OCI-LY7 (cell line): ENCODE measurements at places on chromosomes 6 and 20. TPM values are rescaled to one million over a fixed set of nuclear protein-coding genes. Genes with fewer than 3 reads are reported as not detected.

The GHRH gene
- total RNA-seq, result not detected in 2 replicates

DNA sequence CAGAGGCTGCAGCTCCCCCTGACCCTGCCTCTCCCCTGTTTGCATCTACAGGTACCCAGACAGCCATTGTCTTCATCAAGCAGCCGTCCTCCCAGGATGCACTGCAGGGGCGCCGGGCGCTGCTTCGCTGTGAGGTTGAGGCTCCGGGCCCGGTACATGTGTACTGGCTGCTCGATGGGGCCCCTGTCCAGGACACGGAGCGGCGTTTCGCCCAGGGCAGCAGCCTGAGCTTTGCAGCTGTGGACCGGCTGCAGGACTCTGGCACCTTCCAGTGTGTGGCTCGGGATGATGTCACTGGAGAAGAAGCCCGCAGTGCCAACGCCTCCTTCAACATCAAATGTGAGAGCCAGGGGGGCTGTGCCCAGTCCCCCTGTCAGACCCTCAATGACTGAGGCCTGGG lies 42.1 kb upstream of the SRF start:
- DNase-seq, result no peak

DNA sequence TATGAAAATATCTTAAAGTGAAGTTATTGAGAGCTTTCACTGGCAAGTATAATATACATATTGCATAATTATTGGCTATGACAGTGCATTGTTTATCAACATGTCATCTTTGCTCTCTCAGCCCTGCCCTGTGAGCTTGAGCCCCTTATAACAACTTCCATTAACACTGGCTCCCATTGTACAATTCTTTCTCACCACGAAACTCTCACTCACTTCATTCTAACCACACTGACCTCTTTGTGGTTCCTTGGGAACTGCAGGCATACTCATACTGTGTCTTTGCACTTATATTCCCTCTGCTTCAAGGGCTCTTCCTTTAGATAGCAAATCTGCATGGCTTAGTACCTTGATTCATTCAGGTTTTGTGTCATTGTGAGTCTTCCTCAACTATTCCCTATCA lies 411.8 kb downstream of the CDKAL1 start:
- no peak for DNase-seq

DNA sequence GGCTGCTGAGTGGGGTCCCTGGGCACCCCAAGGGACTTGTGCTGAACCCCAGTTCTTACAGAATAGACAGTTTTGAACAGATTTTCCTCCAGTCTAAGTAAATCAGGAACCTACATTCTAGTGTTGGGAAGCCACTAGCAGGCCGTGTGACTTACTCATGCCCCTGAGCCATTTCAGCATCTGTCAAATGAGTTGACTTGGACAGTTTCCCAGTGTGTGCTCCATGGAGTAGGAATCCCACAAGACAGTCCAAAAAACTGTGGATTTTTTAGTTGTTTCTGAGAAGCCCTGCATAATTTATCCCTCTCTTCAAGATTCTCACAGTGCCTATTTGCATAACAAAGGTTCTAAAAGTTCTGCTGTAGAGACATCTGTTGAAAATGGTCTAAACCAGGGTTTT lies 2.1 kb downstream of the GABRR2 start:
- DNase-seq, result no peak

DNA sequence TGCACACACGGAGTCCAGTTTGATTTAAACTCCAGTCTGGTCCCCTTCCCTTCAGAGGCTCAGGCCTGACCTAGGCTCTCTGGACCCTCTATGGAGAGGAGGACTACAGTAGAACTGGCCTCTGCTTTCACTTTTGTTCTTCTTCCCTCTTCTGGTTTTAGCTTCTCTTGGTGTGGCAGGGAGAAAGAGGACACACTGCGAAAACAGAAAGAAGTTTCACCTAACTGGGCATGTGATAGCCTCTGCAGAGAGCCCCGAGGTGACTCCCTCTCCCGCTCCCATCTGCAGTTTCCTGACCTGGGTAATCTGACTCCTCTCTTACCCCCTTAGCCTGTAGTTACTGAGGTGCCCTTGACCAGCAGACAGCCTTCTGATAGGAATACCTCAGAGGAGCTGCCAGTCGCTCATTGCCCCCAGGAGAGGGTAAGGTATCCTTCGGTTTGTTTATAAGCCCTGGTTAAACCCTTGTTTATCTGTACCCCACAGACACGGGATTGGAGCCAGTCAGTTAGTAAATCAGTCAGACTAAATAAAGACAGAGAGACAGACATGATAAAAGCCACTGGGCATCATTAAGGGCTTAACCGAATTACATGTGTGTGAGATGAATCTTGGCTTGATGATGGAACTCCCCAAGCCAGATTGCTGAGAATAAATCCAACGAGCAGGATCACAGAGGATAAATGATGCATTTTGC lies 12.0 kb upstream of the DTNBP1 start:
- DNase-seq, result no peak

DNA sequence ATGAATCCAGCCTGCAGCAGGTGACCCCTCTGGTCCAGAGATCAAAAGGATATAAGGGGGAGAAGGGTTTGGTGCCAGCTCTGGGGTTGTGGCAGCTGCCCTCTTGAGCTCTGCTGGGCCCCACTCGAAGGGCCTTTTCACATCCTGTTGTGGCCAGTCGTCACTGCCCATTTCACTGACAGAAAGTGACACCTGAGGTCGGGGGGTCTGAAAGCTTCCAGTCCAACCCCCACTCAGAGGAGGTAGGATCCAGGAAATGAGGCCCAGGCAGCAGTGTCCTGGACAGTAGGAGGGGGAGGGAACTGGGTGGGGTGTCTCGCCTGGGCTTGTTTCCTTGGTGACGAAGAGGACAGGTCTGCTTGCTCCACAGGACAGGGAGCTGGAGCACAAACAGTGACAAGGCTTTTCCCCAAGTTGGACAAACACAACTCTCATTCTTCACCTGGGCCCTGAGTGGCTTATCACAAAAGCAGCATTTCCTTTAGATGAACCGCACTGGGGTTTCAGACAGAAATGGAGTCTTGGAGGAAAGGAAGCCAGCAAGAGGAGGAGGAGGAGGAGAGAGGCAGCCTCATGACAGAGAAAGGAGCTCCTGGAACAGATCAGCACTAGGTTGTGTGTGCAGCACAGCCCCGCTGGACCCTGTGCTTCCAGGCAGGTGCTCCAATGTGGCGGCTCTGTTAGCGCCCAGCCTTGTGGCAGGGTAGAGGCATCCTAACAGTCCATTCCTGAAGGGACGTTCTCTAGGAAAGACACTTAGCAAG lies 11.0 kb downstream of the FRS3 start:
- DNase-seq, result no peak

The PHF3 gene
- total RNA-seq, result 92.5 and 106 TPM in 2 replicates

- DNase-seq, result no peak
Measured at GRCh38 chr20:34085544-34086040, 26.5 kb downstream of the EIF2S2 start.

- DNase-seq, result peak; percentile 80
Measured at GRCh38 chr20:62321521-62321948, 18.7 kb downstream of the ADRM1 start.

DNA sequence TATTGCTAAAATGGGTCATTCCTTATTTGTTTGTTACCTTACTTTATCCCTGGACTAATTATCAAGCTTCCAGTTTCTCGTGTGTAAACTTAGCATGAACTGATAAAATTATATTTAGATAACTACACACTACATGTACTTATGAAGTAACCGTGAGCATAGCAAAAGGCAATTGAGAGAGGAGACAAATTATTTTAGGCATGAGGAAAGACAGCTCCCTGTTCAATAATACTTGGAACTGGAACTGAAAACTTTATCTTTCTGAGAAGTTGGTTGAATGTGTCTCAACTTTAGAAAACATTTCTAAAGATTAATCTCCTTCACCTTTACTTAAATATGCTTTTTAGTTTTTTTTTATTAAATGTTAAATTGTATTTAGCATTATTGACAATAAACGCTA lies 11.4 kb downstream of the CRISP3 start:
- DNase-seq, result no peak

DNA sequence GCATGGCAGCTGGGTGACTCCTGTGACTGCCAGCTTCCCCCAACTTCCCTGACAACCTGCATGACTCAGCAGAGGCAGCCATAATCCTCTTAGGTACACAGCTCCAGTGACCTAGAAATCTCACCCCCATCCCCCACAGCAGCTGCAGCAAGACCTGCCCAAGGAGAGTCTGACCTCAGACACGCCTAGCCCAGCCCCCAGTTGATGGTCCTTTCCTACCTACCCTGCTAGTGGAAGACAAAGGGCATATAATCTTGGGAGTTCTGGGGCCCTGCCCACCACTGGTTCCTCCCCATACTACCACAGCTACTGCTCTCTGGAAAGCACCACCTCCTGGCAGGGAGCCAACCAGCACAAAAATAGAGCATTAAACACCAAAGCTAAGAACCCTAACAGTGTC lies 90.2 kb downstream of the F13A1 start:
- DNase-seq, result peak; percentile 44

DNA sequence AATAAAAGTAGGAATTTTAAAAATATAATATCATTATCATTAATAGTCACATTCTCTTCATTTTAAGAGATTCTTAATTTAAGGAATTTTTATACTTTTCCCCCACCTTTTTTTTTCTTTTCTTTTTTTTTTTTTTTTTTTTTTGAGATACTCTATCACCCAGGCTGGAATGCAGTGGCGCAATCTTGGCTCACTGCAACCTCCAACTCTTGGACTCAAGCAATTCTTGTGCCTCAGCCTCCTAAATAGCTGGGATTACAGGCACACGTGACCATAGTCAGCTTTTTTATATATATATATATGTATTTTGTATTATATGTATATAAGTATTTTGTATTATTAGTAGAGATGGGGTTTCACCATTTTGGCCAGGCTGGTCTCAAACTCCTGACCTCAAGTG lies 457.7 kb downstream of the CDKAL1 start:
- DNase-seq, result no peak

The PXDC1 gene
- not detected in 2 replicates for total RNA-seq

DNA sequence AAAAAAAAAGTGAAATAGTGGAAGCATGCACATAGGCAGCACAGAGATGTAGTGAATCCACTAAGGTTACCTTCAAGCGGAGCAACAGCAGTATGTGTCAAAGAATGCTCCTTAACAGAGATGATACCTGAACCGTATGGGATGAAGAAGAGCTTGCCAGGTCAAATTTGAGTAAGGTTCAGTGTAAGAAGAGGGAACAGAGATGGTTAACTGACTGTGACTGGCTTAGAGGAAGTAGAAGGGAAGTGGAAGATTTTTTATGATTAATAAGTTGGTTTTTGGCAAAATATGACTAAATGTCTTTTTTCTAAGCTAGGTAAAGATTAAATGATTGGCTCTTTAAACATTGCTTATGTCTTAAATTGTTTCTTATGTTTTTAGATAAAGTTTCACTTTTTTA lies 52.6 kb upstream of the C20orf144 start:
- DNase-seq, result peak; percentile 37

- DNase-seq, result no peak
Measured at GRCh38 chr6:89449193-89449592, 16.2 kb downstream of the ANKRD6 start.

GRCh38 chr20:641516-641875 lies 11.5 kb downstream of the SRXN1 start:
- DNase-seq, result no peak

The EYA2 gene
- not detected in 2 replicates for total RNA-seq

DNA sequence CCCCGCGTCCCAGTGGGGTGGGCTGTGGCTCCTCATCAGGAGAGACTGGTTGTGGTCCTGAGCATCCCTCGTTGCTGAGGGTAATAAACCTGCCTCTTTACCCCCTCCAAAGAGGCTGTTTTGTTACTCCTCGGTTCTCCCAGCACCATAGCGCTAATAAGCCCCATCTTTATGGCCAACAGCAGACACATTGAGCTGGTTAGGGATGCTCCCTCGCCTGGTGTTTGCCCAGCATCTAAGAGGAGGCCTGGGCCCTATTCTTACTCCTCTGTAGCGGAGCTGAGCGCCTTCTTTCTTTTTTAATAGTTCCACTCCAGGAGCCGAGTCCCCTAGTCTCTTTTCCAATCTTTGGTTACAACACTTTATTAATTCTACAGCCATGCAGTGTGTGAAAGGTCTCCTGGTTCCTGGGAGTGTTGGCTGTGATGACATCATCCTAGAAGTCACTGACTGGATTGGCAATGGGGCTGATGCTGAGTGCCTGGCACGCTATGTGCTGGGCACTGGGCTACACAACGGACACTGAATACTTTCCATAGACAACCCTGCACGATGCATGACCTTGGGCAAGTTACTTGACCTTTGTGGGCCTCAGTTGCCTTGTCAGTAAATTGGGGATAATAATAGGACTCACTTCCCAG lies 50.6 kb upstream of the CCDC167 start:
- DNase-seq, result no peak

The ANKEF1 gene
- total RNA-seq, result 4.7 and 6.4 TPM in 2 replicates

GRCh38 chr20:38617830-38618196 lies 16.2 kb downstream of the ARHGAP40 start:
- no peak for DNase-seq

DNA sequence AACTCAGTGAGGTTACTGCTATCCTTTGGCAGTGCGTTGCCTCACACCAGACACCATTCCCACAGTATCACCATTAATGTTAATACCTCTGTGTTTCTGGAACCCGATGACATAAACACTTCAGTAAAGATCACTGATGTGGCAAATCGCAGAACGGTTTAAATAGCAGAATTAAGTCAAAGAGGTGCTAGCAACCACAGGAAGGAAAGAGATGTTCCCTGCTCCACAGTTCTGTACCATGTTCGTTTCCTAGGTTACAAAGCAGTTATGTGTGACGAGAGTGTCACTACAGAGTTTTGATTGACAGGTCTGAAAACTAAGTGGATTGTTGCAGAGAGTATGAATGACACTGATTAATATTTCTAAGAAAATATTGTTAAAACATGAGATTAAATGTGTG lies 272.3 kb downstream of the KHDRBS2 start:
- no peak for DNase-seq

The TRIM31 gene
- total RNA-seq, result not detected in 2 replicates

GRCh38 chr20:32559753-32560380 lies 25.3 kb downstream of the NOL4L start:
- DNase-seq, result no peak

GRCh38 chr6:85135376-85136094 lies 314.3 kb upstream of the NT5E start:
- no peak for DNase-seq

GRCh38 chr6:168916576-168917211 lies 337.0 kb downstream of the THBS2 start:
- DNase-seq, result no peak

DNA sequence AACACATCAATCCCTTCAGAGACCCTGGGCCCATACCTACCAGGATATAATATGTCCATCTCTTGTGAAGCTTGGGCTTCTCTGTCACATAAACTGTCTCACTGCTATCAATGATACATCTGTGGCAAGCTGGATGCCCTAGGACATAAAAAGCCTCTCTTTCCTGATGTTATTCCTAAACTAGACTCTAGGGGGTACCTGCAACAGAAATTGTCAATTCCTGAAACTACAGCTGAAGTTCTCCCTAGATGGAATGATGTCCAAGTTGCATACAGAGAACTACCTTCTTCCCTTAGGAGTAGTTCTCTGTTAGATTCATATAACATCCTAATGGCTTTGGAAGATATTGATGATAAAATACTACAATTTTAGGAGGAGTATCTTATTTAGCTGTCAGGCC lies 35.8 kb downstream of the TBX18 start:
- DNase-seq, result peak; percentile 3

- no peak for DNase-seq
Measured at GRCh38 chr6:105851606-105852005, 234.5 kb upstream of the PRDM1 start.
